ENCODE measurements at places on chromosomes 6 and 20.

DNA sequence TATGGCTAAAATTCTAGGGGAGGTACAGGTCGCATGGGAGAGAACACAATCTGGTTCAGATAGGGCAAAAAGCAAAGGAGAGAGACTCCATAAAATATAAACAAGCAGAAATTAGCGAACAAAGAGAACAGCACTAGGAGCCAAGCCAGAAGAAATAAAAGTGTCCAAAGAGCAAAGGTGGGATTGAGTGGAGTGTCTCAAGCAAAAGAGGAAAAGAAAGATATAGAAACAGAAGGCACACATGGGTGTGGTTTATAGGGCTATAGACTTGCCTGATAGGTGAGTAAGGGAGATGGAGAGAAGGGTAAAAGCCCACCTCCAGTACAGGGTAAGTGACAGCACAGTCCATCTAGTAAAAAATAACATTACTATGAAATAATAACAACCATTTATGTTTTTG lies 36.5 kb upstream of the IRAK1BP1 start:
- DNase-seq, result no peak

DNA sequence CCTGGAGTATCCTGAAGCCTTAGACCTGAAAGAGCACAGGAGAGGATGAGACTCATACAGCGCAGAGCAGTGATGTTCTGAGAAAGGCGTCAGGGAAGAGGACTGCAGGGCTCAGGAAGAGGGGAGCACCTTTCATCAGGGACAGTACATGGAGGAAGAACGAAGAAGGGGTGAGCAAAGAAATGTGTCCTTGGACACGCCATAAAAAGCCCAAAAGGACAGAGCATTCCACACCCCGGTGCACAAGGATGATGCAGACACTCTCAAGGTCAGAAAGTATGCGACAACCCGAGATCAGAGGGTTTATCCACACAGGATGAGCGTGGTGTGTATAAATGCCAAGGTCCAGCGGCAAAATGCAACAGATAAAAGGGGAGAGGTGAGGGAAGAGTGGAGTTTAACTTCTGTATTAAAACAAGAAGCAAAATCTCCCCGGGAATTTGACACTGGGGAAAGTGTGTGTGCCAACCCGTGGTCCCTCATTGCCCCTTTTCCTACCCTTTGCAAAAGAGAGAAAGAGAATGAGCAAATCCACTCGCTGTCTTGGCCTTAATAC lies 64.4 kb downstream of the SLC23A2 start:
- no peak for DNase-seq

- no peak for DNase-seq
Measured at GRCh38 chr20:16020971-16021370, 552.3 kb downstream of the KIF16B start.

GRCh38 chr6:149614337-149614736 lies 34.2 kb downstream of the KATNA1 start:
- no peak for DNase-seq

DNA sequence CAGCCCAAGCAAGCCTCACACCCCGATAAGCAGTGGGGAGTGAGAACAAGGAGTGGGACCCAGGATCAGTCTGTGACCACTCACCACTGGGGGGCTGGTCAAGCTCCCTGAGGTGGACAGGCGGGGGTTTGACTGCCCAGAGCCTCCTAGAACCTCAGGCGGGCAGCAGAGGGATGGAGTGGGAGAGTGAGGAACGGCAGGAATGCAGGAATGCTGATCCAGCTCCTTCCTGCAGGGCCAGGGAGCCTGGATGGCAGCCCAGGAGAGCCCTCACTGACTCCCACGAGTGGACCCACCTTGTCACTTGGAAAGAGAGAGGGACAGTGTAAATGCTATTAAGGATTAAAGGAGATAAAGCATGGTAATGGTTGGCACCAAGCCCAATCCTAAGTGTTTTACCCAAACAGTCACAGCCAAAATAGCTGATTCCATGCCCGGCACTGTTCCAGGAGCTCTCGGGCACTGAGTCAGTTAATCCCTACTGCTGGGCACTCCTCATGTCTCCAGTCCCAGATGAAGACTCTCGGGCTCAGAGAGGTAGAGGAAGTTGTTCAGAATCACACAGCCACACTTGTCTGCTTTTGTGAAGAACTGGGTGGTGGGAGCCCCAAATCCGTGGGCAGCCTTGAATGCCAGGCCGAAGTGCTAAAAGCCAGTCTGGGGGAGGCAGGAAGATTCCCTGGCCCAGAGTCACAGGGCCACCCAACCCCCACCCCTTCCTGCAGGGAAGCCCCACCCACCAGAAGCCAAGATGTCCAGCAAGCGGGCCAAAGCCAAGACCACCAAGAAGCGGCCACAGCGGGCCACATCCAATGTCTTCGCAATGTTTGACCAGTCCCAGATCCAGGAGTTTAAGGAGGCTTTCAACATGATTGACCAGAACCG lies 3.1 kb downstream of the MYL9 start:
- DNase-seq, result no peak

- DNase-seq, result no peak
Measured at GRCh38 chr6:31152781-31153180, 4.8 kb downstream of the CCHCR1 start.

DNA sequence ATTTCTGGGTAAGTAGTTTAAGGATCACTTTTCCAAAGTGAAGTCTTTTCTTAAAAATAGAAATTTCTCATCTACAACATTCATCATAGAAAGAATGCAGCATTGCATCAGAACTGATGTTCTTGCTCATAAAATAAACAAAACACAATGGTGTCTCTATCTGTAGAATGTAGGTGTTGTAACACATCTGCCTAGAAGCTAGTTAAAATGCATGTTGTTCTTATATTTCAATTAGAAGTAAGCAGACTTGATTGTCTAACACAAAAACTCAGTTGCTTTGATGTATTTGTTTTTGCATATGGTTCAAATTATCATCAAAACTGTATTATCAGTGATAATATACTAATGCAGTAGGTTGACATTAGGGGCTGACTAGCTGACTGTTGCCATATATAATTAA lies 654.7 kb upstream of the FLRT3 start:
- DNase-seq, result no peak

GRCh38 chr20:62945771-62946339 lies 6.7 kb upstream of the SLC17A9 start:
- no peak for DNase-seq

GRCh38 chr6:108097882-108098281 lies 23.3 kb upstream of the OSTM1 start:
- no peak for DNase-seq

DNA sequence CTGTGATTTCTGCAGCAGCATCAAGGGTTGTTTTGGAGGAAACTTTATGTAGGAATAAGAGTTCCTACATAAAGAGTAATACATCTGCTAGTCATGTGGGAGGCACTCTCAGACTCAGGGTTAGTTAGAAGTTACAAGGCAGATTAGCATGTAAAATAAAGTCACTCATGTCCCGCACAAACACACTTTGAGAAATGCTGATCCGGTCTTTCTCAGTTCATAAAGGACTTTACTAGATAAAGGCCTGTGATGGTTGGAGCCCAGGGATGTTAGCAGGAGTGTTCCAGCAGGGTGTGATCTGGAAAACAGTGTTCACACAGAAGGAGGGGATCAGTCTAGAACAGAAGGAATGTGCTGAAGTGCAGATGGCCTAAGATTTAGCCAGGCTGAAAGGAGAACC lies 33.1 kb upstream of the NOP56 start:
- no peak for DNase-seq

GRCh38 chr6:103707596-103708325 lies 1152.0 kb downstream of the HACE1 start:
- no peak for DNase-seq

DNA sequence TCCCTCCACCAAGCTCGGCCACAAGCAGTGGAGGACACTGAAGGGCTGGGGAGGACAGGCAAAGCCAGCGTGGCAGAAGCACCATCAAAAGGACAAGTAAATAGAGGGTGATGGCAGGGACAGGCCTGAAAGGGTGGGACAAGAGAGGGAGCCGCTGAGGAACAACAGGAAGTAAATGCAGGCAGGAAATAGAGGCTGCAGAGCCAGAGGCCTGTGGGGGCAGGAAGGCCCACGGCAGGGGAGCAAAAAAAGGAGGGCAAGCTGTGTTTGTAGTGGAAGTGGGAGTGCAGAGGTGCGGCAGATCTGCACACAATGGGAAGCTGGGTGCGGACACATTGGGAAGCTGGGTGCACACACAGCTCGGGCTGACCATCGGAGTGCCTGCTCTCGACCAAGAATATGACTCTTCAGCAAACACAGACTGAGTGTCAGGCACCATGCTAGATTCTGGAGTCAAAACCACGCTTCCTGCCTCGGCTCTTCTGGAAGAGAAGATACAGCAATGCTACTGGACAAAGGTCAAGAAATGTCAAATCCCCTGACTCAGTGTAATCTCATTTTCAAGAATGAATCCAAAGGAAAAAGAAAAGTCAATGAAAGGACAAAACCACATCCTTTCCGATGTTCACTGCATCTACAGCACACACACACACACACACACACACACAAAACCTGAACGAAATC lies 40.4 kb upstream of the RAB22A start:
- no peak for DNase-seq

GRCh38 chr20:56788671-56789610 lies 159.8 kb downstream of the TFAP2C start:
- no peak for DNase-seq

- DNase-seq, result peak; percentile 80
Measured at GRCh38 chr6:42387336-42387735, 64.4 kb downstream of the TRERF1 start.

DNA sequence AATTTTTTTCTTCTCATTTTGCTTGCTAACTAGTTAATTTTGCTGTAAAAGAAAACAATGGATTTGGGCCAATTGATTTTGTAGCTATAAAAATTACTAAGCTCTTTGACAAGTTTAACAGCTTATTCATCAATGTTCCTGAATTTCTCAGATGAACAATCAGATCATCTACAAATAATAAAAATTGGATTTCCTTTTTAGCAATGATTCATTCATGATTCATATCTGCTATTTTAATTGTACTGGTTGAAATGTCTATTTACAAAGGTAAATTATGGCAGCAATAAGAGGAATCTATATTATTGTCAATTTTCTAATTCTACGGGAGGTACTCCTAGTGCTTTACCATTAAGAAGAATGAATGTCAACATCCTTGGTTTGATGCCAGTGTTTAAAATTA lies 178.8 kb upstream of the BTBD3 start:
- DNase-seq, result no peak

DNA sequence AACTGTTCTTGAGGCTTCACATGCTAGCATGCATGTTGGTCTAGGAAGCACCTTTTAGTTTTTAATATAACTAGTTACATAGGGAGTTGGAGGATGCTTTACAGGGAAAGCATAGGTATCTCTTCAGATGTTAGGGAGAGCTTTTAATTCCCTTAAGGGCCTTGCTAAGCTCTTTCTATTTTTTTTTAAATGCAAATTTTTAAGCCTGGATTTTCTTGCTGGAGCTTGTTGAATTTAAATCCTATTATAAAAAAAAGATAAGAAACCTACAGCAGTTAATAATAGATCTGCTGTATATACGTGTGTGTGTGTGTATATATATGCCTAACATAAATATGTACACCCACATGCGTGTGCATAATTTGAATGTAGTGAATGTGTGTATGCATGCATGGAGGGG lies 79.0 kb downstream of the FIG4 start:
- DNase-seq, result no peak

GRCh38 chr20:57782631-57783041 lies 72.8 kb upstream of the PMEPA1 start:
- no peak for DNase-seq

DNA sequence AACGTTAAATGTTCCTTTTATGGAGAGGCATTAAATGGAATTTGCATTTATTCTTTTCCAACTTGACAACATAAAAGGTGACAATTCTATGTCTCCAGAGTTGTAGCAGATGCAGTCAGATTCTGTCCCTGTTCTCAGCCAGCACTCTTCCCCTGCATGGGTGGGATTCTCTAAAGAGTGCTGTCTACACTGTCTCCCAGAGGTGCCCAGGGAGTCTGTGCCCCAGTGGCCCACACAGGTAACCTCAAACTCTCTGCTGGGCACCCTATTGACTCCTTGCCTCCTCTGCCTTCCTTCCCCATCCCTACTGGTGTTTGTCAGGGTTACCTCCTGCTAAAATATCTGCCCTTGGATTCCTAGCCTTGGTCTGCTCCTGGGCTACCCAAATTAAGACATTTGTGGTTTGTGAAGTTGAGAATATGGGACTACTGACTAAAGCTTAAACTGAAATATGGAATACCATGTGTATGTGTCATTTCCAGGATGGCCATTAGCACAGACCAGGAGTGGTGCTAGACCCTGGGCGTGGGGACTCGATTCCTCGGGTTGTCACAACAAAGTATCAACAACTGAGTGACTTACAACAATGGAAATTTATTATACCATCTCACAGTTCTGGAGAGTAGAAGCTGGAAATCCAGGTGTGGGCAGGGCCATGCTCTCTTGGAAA lies 284.7 kb downstream of the CDH26 start:
- no peak for DNase-seq

- DNase-seq, result no peak
Measured at GRCh38 chr6:47202644-47203205, 107.0 kb downstream of the TNFRSF21 start.

GRCh38 chr20:5767493-5768098 lies 17.4 kb downstream of the SHLD1 start:
- no peak for DNase-seq

GRCh38 chr6:26033941-26034354 lies 53.3 kb upstream of the HFE start:
- DNase-seq, result no peak

DNA sequence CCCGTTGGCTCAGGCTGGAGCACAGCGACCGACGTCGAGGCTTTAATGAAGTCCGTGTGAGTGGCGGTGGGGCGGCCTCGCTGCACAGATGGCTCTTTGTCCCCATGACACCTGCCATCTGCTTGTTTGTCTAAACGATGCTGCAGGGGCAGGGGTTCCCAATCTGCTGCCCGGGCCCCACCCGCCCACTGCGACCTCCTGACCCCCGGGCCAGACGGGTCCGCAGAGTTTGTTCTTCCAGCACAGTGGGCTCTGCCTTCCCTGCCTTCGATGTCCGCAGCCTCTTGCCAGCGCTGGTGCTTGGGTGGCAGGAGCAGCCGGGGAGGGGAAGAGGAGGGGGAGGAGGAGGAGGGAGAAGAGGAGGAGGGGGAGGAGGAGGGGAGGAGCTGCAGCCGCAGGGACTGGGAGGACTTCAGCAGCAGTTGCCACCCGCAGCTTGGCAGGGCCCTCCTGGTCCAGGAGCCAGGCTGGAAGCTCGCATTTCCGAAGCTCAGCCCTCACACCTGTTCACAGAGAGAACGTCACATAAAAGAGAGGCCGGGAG lies 210.0 kb downstream of the DLL1 start:
- DNase-seq, result no peak

DNA sequence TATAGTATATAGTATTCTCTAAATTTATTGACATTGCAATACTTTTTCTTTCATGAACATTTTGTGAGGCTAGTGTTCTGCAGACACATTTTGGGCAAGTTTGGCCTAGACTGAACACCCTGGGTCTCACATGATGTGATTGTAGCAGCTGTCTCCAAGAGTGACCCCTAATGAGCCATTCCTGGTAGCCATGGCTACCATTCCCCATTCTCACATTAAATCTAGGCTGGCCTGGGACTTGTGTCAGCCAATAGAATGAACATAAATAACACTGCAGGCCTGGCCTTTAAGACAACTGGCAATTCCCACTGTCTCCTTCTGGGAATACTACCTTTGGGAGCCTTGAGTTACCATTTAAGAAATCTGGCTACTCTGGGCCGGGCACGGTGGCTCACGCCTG lies 38.0 kb upstream of the TASP1 start:
- DNase-seq, result no peak

GRCh38 chr6:26097268-26097875 lies 10.1 kb downstream of the HFE start:
- peak; percentile 66 for DNase-seq

- DNase-seq, result no peak
Measured at GRCh38 chr6:142523515-142524375, 221.9 kb downstream of the ADGRG6 start.

GRCh38 chr6:147707524-147707923 lies 199.0 kb downstream of the SAMD5 start:
- DNase-seq, result no peak
